Stimulated activated CD4-positive, alpha-beta T cell treated with anti-CD3 and anti-CD28 coated beads, Interleukin-12 subunit alpha, Interleukin-12 subunit beta, amount 100 ng/mL, for 4 hours (primary cell): ENCODE measurements at places on chromosomes 6 and 20.

- no peak for DNase-seq
Measured at GRCh38 chr6:109762166-109762565, 71.1 kb downstream of the FIG4 start.

- no peak for DNase-seq
Measured at GRCh38 chr6:3847521-3847920, 1.7 kb upstream of the FAM50B start.

DNA sequence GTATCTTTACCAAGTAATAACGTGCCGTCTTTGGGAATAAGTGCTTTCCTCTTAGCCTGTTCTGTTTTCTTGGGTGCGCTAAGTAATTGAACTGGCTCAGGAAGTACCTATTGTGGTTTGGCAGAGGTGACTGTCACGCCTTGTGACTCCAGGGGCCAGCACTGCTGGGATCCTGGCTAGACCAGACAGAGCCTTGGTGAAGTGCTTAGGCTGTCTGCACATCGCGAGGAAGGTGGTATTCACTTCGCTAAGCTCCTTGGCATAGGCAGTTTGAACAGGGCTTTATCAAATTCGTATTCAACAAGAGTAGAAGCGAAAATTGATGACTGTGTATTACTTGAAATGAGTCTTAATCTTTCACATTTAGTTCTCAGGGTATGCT, 17.6 kb downstream of the PRDM1 start:
- no peak for DNase-seq

DNA sequence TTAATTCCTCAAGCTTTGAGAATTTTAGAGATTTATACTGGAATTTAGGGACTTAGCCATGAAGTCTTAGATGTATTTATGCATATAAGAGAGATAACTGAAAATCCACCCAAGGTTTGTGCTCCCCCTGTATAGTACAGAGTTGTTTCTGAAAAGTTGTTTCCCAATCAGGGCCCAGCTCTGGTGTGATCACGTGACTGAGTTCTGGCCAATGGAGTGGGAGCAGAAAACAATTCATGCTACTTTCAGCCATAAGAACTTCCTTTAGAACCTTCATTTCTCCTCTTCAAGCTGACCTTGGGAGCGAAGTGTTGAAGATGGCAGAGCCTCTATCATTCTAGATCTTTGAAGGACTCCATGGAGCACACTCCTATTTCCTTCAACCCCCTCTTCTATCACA, 151.0 kb downstream of the RCAN2 start:
- DNase-seq, result no peak

GRCh38 chr6:111854683-111855082, 18.6 kb downstream of the FYN start:
- no peak for DNase-seq

- no peak for DNase-seq
Measured at GRCh38 chr20:16712511-16712947, 17.3 kb upstream of the SNRPB2 start.

DNA sequence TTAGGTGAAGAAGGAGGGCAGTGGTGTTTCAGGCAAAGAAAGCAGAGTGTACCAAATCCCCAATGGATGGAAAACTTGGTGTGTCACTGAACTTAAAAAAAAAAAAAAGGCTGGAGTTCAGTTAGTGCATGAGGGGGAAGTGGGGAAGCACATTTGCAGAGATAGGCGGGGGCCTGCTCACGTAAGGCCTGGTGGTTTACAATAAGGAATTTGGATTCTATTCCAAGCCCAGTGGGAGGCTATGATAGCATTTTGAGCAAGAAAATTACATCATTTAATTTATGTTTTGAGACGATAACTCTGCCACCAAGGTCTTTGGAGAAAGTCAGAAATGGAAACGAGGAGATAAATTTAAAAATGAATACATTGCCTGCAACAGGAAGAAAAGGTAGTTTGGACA, 225.5 kb downstream of the EYA4 start:
- no peak for DNase-seq
